ENCODE measurements at places on chromosomes 5 and 9.

- DNase-seq: no peak
These were observed 14.6 kb upstream of the COL15A1 start for GRCh38 chr9:98929071-98929470.

DNA sequence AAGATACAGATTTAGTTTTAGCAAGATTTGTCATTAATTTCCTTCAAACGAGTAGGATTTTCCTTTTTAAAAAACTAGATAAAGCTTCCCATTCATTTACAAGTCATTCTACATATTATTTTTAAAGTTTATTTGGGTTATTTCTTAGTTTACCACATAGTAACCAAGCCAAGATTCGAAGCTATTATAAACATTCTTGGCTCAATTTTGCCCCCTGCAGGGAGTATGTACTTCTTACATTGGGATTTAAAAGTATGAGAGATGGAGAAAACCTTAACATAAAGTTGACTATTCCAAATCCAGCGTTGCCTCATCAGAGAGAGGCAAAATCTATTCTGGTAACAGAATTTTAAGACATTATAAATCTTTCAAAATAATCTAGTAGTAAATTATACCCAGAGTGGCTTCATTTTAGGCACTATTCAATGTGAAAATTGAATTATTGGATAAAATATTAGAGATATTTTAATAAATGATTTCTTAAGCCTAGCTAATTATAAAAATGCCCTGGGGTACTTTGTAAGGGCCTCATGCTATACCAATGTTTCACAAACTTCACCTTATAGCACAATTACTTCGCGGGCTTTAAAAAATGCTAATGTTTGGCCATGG lies 39.1 kb downstream of the FBN2 start:
- DNase-seq: peak; percentile 58

DNA sequence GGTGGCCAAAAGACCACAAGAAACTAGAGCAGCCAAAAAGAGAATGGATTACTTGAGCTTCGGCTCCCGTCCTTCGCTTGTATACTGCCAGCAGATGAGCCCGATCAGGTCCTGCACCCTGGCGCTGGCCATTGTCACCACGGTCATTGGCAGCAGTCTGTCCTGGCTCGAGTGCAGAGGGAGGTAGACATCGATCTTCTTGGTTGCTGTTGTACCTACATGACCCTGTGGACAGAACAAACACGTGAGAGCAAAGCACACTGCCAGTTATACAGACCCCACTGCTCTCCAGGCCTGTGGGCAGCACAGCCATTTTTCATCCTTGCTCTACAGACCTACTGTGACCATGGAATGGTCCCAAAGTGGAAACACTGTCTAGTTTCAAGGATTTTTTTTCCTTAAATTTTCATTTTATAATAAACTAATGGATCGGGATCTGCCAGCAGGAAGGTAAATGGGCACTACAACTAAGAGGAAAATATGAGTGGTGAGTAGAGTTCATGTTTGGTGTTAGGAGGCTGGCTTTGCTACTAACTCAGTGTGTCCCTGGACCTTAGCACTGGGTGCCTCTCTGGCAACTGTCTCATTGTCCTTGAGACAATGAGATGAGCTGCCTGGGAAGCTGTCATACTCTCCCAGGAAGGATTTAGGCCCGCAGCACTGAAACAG lies 121.4 kb downstream of the MAPKAP1 start:
- DNase-seq: no peak

DNA sequence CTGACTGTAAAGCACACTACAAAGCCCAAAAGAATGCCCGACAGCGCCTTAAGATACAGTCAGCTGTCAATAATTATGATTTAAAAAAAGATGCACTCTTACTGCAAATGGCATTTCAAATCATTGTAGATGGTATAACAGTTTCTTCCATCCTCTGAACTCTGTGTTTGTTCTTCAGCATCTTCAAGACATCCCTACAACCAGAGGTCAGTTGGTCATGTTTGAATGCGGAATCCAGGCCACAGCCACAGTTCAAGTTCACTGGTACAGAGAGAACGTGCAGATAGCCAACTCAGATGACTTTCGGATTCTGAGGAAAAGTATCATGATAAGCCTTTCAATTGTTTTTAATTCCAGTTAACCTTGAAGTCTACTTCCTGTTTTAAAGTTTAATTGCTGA lies 8.7 kb upstream of the MYOT start:
- DNase-seq: no peak

GRCh38 chr9:20280330-20280729 lies 342.0 kb downstream of the MLLT3 start:
- DNase-seq: no peak

DNA sequence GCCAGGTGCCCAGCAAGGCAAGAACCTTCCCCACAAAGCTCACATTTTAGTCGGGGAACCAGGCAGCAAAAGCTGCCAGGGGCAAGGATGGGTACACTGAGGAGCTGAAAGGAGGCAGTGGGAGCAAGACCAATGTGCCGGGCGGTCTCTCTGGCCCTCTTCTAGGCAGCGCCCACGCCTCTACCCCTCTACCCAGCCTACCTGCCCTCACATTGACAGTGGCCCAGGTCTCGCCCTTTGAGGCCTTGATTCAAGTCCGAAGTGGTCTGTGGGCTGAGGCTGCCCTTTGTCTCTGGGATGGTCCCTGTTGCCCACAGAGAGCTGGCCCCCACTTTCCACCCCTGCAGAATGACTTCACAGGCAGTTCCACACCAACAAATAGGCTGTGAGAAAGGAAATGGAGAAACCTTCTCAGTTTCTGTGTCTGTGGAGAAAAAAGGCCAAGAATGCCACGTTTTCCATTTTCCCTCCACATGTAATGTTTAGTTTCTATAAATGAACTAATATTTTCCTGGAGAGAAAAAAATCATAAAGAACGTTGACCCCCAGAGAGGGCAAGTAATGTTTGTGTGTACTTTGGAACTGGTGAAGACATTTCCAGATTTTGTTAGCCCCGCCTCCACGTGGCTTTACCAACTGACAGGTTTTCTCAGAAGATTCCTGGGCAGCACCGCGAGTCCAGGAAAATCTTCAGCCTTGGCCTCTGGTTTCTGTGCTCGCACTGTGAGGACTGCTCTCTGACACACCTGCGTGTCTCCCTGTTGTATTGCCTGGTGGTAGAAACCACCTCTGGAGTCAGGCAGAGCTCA lies 57.4 kb upstream of the ANGPTL2 start:
- DNase-seq: no peak

All from NCI-H526 (cell line).